ENCODE measurements at places on chromosomes 7 and 10. TPM values are rescaled to one million over a fixed set of nuclear protein-coding genes. Genes with fewer than 3 reads are reported as not detected.

The FOXI2 gene
- not detected for total RNA-seq

The IFIT5 gene
- total RNA-seq, result 30.2 TPM

GRCh38 chr7:78062214-78062613 is 263.6 kb downstream of the PHTF2 start:
- no peak for DNase-seq

- peak; percentile 79 for DNase-seq
Measured at GRCh38 chr10:110864662-110865140, 7.0 kb upstream of the PDCD4 start.

- peak; percentile 93 for DNase-seq
Measured at GRCh38 chr7:130961128-130961601, 227.2 kb upstream of the KLF14 start.

The TRIM73 gene
- 7.9 TPM for total RNA-seq

GRCh38 chr7:147982307-147982706 is 608.3 kb upstream of the C7orf33 start:
- no peak for DNase-seq

DNA sequence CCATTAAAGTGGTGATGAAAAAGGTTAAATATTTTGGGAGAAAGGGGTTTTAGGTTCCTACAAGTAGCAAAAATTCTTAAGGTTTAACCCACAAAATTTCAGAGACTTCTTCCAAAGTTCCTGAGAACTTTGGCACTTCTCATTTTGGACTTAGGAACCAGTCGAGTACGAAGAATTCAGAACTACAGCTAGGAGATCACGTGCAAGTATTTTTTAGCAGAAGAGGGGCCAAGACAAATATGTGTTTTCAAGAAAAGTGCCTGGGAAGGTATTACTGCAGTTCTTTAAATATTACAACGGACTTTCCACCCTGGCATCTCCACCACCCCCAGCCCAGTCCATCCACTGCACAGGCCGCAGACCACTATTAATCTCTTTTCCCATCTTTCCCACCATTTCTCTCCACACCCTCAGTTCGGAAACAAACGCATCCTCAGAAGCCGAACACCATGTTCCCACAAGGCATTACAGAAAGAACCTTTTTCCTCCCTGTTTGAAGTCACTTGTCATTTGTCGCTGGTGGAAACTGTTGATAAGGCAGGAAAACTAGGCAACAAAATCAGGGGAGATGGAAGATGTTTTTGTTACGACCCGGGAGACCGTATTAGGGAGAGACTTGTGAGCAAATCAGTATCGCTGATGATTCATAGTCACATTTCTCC is 7.1 kb downstream of the INHBA start:
- DNase-seq, result no peak

- DNase-seq, result no peak
Measured at GRCh38 chr7:76259124-76260093, 43.1 kb upstream of the HSPB1 start.

DNA sequence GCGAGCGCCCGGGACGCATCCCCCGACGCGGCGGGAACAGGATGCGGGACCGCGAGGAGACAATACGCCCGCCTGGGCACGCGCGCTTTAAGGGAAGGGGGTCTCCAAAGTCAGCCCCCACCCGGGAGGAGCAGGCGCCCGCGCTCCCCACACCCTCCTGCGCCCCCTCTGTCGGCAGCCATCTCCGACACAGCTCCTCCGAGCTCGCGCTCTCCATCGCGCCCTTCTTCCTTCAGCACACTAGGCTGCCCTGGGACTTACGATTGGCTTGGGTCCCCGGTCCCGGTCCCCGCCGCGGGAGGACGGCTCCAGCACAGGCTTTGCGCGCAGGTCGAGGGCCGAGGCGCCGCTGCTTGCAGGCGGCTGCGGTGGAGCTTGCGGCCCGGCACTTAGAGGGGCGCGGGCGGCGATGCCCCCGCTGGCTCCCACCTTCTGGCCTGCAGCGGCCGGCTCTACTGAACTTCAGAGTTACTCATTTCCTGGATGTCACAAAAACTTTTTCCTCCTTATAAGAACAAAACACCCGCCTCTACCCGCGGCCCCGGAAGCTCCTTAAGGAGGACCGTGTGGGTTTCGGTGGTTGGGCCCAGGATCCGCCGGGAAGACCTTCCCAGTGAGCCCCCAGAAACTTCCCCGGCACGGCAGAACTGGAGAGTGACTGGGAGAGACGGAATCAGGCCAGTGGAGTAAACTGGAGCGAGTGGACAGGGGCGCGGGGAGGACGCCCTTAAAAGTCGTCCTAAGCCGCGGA is at the start of gene ITPRIP:
ITPRIP (minus strand) TSS at position 481 of the 751 bp plus-strand sequence. CDS start 22,414 bp downstream, outside the sequence.
- peak; percentile 84 for DNase-seq

The C7orf33 gene
- total RNA-seq, result not detected

- DNase-seq, result no peak
Measured at GRCh38 chr10:100987685-100988049, 324 bp downstream of the TWNK start.

DNA sequence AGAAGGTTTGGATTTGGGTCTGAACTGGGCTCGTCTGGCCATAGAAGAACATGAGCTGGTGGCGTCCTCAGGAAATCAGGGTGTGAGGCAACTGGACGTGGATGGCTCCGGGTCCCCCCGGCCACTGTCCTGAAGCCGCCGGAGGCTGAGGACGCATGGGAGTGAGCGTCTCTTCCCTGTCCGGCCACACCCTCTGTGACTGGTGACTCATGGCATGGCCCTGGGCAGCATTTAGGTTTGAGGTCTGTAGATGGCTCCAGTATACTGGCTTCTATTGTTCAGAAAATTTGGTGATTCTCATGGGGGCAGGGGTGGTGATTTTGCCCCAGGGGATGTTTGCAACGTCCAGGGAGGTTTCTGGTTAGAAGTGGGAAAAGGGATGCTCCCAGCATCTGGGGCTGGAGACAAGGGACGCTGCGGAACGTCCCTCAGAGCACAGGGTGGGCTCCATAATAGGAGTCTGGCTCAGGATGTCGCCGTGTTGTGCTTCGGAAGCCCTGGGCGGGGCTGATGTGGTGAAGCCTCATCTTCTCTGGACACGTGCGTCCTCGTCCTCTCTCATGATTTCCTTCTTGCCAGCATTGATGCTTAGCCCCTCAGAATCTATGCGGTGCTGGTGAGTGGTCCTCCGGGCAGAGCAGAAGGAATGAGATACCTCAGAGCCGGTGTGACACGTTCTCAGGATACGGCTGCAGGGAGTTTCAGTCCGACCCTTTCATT is 49.9 kb downstream of the PITRM1 start:
- no peak for DNase-seq

- DNase-seq, result no peak
Measured at GRCh38 chr10:112333452-112333851, 40.5 kb upstream of the ACSL5 start.

The GRM3 gene
- total RNA-seq, result not detected

DNA sequence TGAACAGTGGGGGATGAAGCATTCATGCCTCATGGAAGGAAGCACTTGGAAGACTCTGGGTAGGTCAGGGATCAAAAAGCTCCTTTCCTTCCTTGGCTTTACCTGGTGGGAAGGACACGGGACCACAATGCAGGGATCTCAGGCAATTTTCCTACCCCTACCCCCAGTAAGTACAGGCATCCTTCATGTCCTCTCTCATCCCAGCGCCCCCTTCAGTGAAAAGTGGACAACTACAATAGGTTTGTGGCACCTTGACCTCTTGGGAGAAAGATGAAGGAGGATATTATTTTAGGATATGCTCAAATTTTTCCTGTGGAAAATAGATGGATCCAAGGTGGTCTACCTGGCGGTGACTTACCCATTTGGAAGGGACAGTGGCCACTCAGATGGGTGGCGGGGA is 16.5 kb downstream of the AFAP1L2 start:
- no peak for DNase-seq

The FGFR2 gene
- total RNA-seq, result not detected

GRCh38 chr7:29457141-29457561 is 106.5 kb upstream of the PRR15 start:
- DNase-seq, result no peak

The FLNC gene
- not detected for total RNA-seq
